ENCODE measurements at places on chromosomes 7 and 10.

DNA sequence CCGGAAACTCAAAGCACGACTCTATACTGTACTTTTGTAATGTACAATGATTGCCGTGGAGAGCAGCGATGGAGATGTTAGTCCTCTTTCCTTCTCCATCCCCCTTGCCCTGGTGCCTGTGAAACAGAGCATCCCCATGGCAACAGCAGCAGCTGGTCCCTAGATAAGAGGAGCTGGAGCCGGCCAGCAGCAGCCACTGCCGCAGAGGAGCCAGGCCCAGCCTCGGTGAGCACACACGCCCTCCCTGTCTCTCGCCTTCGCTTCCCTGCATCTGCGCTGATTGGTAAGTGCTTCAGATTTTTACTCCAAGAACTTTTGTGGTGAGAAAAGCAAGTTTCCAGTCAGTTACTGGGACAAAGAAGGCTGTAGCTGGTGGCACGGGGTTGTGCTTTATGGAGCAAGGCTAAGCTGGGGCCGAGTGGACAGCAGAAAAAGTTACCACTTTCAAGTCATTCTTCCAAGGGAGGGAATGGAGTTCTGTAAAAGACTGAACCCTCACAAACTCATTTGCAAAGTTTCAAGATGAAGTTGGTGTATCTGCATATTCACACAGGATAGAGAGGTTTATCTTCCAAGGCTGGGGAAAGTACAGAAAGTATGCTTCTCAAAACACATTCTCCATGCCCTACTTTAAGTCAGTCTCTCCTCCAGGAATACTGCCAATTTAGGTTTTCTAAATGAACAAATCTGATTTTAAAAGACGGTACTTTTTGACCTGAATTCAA is at the start of gene PPP1R17:
Gene PPP1R17 (plus strand): TSS at position 192 of the 725 bp plus-strand sequence. CDS start 5,227 bp downstream, outside the sequence.
- DNase-seq, result no peak

DNA sequence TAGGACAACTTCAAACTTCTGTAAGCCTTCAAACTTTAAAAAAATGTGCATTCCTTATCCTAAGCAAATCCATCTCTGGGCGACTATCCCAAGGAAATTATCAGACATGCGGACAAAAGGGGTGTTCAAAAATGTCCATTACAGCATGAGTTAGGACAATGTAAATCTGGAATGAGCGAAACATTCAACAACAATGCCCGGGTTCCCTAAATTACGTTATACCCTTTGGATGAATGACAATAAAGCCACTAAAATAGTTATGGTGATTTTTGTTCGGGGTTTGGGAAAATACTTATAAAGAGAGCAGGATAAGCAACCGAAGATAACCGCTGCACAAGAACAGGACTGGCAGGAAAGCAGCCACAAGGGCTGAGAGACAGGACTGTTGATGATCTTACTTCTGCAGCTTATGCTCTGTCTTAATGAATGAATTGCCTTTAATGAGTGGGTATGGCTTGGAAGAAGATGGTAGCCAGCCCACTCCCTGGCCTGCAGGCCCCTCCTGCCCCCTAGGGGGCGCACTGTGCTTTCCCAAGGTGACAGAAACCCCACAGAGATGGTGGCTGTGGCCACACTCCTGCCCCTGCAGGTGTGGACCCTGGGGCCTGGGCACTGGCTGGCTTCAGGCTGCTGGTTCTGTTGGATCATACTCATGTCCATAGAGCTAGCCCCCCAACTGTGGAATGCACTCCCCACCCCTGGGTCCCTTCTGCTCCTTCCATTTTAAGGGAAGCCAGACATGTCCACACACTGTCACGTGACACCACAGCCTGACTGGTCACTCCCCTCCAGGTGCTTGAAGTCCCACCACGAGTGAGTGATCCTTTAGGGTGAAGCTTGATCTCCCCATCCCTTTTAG is 45.0 kb downstream of the ZCCHC24 start:
- DNase-seq, result no peak

DNA sequence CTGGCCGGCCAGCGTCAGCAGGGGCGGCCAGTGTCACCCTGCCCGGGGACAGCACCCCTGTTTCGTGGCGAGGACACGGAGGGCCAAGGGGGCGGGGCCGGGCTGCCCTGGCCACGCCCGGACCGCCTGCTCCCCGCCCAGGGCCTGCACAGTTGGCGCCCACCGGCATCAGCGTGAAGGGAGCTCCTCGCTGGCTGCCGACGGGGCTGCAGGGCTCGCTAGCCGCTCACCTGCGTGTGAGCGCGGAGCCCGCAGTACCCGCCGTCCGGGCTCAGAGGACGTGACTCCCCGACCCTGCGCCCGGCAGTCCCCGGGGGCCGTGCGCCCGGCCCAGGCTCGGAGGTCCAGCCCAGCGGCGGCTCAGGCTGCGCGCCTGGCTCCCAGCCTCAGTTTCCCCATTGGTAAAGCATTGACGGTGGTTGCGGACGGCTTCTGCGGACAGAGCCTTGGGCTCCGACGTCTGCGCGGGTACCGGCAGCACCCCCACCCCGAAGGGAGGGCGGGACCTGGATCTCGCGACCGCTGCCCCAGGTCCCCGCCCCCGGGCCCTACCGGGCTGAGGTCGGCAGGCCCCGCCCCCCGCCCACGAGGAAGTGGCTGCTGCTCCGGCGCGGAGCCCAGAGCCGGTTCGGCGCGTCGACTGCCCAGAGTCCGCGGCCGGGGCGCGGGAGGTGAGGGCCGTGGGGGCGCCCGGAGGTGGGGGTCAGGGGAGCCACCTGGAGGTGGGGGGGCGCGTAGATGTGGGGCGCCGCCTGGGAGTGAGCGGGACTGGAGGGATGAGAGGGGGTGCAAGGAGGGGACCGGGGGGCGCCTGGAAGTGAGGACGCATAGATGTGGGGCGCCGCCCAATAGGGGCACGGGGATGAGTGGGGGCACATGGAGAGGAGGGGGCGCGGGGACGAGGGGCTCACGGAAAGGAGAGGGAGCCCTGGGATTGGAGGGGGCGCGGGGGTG is at the start of gene ARPC1B:
Gene ARPC1B (plus strand): TSS at position 620 of the 954 bp plus-strand sequence. CDS start 10,985 bp downstream, outside the sequence.
- DNase-seq, result no peak

- DNase-seq, result no peak
Measured at GRCh38 chr7:8356071-8356470, 77.3 kb upstream of the NXPH1 start.

GRCh38 chr10:95415621-95416031 is 124.8 kb upstream of the PDLIM1 start:
- DNase-seq, result no peak

All from NCI-H446 (cell line).